Stimulated activated CD8-positive, alpha-beta memory T cell treated with anti-CD3 and anti-CD28 coated beads, Interleukin-4, amount 100 ng/mL, for 48 hours (primary cell): ENCODE measurements at places on chromosomes 3 and 15.

DNA sequence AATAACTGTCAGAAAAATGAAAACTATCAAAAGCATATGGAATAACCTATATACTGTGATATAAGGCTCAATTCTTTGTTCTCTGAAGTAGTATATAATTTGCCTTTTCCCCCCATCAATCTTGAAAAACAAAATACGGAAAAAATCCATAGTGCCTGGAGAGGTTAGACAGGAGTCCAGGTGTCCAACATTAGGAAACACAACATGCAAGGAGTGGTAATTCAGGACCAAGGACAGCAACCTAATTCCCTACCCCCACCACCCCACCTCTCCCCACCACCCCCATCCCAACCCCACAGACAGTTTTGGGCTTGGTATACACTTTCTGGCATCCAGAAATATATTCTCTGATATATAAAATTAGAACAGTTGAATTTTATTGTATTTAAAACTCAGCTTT is 55.1 kb upstream of the SLC25A26 start:
- DNase-seq: no peak

DNA sequence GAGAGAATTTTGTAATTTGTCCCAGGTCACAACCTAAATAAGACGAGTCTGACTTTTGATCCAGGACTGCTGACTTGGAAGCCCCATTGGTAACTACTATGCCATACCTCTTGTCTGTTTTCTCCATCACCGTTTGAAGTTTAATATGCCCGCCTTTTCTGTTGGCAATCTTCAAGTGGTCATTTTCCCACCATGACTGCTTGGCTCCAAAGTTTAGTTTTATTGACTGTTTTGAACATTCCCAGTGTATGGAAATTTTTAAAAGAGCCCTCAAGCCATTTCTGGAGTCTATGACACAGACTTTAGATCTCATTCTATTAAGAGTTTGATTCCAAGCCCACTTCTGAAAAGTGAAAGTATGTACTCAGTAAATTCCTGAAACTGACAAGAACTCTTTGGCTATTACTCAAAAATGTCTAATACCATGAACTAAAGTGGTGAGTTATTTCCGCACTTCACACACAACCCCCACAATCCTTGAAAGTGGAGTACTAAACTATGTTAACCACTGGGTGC is 136.7 kb upstream of the ADAMTS9 start:
- no peak for DNase-seq

GRCh38 chr3:144394032-144394431 is 422.4 kb downstream of the DIPK2A start:
- DNase-seq: no peak

DNA sequence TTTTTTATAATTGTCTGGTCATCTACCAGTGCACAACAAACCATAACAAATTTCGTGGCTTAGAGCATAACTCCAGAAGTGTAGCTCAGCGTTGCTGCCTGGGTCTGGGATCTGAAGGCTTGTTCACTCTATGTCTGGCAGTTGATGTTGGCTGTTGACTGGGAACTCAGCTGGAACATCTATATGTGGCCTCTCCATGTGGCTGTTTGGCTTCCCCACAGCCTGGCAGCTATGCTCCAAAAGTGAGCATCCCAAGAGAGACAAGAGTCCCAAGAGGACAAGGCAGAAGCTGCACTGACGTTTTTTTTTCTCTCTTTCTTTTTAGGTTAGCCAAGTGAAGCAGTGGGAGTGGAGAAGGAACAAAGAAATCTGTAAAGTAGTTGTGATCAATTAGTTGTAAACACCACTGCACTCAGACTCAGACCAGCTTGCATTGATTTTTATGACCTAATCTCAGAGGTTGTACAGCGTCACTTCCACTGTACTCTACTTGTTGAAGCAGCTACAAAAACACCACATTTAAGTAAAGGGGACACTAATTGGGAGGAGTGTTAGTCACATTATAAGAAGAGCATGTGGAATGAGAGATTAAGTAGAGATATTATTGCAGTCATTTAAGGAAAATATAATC is 2.5 kb upstream of the GPR176 start:
- no peak for DNase-seq

DNA sequence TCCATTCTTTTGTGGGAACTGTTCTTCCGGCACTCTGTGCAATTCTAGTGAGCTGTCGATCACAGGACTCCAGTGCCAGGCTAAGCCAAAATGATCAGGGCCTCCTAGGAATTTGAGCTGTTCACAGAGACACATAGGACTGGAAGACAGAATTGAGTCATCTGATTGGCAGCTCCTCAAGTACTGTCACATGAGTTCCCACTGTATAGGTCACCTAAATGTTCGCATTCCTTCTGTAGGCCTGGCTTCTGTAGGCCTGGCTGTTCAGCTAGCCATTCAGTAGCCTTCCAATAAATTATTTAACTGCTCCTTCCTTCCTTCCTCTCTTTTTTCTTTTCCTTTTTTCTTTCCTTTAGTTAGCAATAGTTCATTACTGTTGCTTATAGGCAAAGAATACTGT is 4.3 kb downstream of the PROS1 start:
- no peak for DNase-seq

- no peak for DNase-seq
Observed at GRCh38 chr3:61574854-61575253, 13.5 kb downstream of the PTPRG start.

GRCh38 chr3:50194903-50195500 is 3.6 kb downstream of the GNAT1 start:
- DNase-seq: peak; percentile 63

- no peak for DNase-seq
Observed at GRCh38 chr15:28885128-28885629, 595 bp upstream of the APBA2 start.

DNA sequence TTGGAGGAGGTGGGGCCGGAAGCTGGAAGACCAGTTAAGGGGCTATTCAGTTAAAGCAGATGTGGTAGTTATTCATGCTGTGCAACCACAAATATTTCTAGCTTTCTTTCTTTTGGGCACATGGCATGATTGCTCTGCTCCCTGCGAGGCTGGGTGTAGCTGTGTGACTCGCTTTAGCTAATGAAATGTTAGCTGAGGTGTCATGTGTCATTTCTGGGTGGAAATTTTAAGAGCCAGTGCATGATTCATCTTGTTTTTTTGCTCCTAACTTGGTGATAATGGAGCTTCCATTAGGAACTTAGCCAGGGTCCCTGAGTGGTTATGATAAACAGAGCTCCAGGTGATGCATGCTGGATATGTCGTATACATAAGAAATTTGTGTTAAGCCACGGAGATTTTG is 300.6 kb downstream of the SATB1 start:
- no peak for DNase-seq

- no peak for DNase-seq
Observed at GRCh38 chr3:101939361-101940049, 90.2 kb downstream of the NFKBIZ start.

GRCh38 chr15:80380154-80380553 is 24.0 kb upstream of the ARNT2 start:
- DNase-seq: no peak

- DNase-seq: no peak
Observed at GRCh38 chr3:5312290-5312689, 124.8 kb downstream of the EDEM1 start.

DNA sequence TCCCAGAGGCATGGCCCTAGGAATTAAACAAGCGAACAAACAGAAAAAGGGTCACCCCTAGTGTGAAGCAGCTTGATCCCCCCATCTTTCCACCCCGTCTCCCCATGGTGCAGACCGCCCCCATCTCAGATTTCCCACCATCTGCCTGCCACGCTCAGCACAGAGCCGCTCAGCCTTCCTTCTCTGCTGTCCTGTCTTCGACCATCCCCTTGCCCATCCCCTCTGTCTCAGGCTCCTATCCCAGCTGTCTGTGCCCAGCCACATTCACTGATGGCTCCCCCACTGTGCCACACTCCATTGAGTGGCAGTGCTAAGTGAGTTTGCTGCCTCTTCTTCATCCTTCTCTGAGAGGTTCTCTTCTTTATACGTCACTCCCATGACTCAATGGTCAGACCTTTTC is 11.7 kb upstream of the BTBD1 start:
- DNase-seq: no peak

DNA sequence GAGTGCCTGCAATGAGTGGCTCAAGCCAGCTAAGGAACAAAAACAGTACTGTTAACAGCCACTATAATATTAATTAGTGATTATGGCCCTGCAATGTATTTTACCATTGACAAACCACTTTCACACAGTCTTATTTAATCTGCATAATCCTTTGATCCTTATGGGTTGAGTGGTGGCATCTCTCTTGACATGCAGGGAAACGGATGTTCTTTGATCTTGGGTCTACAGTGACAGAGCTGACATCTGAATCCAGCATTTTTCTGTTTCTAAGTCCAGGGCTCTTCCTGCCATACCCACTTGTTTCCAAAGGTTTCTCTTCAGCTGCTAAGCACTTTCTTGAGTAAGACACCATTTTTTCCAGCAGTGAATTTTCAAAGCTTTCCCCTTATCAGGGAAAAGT is 277.7 kb upstream of the ROPN1 start:
- DNase-seq: no peak

DNA sequence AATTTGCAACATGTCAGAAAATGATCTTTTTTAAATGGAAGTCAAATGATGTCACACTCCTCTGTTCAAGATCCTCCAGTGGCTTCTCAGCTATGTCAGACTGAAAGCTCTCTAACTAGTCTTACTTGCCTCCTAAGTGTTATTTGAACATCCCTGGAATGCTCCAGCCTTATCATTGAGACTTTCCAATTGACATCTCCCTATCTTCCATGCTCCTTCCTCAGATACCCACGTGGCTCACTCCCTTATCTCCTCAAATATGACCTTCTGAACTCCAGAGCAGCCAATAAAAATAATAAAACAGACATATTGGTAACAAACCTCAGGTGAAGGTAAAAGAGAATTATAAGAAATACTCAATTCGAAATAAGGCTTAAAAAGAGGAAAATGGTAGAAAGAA is 25.5 kb upstream of the AADAC start:
- DNase-seq: no peak

DNA sequence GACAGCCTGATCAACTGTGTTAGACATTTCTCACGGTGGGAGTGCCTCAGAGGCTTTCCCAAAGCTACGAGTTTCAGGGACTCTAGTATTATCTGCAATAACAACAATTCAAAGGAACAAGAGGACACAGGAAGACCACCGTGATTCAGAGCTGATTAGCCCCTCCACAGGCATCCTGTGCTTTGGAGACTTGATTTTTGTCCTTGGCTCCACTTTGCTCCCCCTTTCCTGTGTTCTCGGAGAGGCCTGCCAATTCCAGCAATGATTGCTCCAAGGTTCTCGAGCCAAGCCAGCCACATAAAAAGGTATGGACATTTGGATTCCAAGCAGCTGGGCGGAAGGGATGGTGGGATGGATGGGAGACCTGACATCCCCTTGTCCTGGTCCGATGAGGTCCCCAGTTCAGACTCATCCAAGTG is 14.3 kb downstream of the EHD4 start:
- peak; percentile 14 for DNase-seq

DNA sequence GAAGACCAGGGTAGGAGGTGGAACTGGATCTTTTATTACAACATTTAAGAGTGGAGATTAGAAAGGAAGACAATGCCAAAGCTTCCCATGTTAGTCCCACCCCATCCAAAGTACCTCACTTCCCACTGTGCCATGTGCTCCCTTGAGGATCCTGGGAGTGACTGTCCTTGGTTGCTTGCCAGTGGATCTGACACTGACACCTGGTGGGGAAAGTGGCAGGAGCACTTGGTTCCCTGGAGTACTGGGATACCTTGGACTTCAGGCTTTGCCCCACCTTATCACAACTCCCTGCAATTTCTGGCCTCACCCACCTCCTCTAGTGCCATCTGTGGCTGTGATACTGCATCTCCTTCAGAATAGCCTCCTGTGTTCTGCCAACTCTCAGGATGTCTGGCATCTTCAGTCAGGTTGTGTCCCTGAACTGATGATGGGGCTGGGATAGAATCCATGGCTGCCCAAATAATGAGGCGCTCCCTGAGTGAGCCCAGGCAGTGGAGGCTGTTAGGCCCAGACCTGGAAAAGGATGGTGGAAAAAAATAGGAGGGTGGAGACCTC is 1.3 kb downstream of the ELL3 start:
- no peak for DNase-seq

- DNase-seq: no peak
Observed at GRCh38 chr3:49310677-49311076, 29.2 kb downstream of the USP4 start.

GRCh38 chr3:5020242-5020722 is 41.0 kb downstream of the BHLHE40 start:
- no peak for DNase-seq
